ENCODE measurements at places on chromosomes 1 and 21. TPM values are rescaled to one million over a fixed set of nuclear protein-coding genes. Genes with fewer than 3 reads are reported as not detected.

TRIM17 gene
- total RNA-seq = not detected

GRCh38 chr21:43938751-43939442 is 73.2 kb upstream of the TRAPPC10 start:
- peak; percentile 87 for DNase-seq
- no peak overlapping the region for H3K27ac ChIP-seq
- H3K27me3 ChIP-seq = no peaks in the 10 kb centered on the region
- H3K4me1 ChIP-seq = peaks cover 11% of the 10 kb centered on the region

CFAP107 gene
- not detected for total RNA-seq

DNA sequence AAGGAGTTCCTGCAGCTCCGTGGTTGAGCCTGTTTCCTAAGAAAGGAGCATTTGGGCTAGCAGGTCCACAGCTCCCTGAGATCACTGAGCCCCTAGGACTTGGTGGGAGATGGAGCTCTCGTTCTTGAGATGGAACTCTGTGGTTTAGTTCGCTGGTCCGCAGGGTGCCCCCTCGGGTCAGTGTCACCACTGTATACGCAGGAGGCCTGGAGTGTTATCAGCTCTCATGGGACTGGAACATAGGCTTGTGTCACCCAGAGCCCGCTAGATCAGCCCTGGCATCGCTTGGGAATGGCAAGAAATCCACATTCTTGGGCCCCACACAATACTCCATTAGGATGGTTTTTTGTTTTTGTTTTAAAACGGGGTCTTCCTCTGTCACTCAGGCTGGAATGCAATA is 3.6 kb downstream of the SNAP47 start:
- no peak overlapping the region for H3K27ac ChIP-seq
- no peak overlapping the region for H3K4me3 ChIP-seq
- no peak for DNase-seq
- H3K27me3 ChIP-seq = no peaks in the 10 kb centered on the region

DNA sequence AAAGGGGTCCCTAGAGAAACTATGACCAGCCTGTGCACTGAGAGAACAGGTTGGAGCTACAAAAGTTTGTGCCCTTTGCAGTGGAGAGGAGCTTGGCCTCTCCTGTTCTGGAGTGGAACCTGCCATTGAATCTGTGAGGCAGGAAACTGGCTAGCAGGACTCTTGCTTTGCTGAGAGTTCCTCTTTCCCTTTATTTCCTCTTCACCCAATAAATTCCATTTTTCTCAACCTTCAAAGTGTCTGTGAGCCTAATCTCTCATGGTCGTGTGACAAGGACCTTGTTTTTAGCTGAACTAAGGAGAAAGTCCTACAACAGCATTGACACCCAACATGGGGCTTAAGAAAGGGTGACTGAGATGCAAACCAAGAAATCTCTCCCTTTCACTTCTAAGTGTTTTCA is 42.7 kb upstream of the FASLG start:
- no peaks in the 10 kb centered on the region for H3K36me3 ChIP-seq
- H3K4me1 ChIP-seq = no peaks in the 10 kb centered on the region
- no peaks in the 10 kb centered on the region for H3K27me3 ChIP-seq
- H3K27ac ChIP-seq = no peak overlapping the region
- H3K4me3 ChIP-seq = no peak overlapping the region
- DNase-seq = no peak

DNA sequence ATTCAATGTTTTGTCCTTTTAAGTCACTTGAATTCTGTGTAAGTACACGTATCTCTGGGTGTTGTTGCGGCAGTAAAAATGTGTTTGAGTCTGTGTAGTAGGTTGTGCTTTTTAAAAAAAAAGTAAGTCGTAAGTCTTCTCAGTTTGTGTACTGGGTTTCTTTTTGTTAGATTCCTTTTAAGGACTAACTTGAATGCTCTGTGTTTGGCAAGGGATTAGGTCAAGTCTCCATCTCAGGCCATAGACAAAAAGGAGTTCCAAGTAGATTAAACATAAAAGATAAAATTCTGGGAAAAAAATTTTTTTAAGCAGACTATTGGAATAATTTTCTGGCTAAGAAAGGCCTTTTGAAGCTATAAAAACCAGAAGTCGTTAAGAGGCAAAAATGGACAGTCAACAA is 113.1 kb downstream of the ATP5PO start:
- H3K36me3 ChIP-seq = peaks cover 4% of the 10 kb centered on the region
- no peak overlapping the region for H3K27ac ChIP-seq
- no peak for DNase-seq
- no peak overlapping the region for H3K4me3 ChIP-seq

DNAJC28 gene
- not detected for total RNA-seq

DNA sequence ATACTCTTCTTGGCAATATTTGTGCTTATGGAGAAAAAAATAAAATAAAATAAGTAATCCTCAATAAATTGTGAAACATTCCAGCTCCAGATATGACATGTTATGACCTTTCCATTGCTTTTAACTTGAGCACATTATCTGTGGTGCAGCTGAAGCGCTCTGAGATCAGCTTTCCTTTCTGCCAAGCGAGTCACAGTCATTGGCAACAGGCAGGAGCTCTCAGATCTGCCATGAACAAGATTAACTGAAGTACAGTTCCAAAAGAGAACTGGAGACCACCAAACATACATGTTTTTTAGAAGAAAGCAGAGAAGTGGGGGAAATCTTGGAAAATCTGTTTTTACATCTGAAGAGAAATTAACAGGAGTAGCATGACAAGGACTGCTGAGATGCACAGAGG is 89.2 kb upstream of the DSCAM start:
- H3K4me3 ChIP-seq = no peak overlapping the region
- no peaks in the 10 kb centered on the region for H3K4me1 ChIP-seq
- H3K27ac ChIP-seq = no peak overlapping the region
- no peaks in the 10 kb centered on the region for H3K27me3 ChIP-seq
